Temporal lobe (tissue), 4 donors: ENCODE measurements at places on chromosomes 3 and 15. TPM values are rescaled to one million over a fixed set of nuclear protein-coding genes. Genes with fewer than 3 reads are reported as not detected.

The ROPN1 gene
- not detected for total RNA-seq

The OIP5 gene
- total RNA-seq: 1.5 TPM

The LAMB2 gene
- 56.3 TPM for total RNA-seq

The PRSS50 gene
- total RNA-seq: 0.25 TPM

The C2CD4B gene
- 1.2 TPM for total RNA-seq

The FMN1 gene
- total RNA-seq: 1.5 TPM

The CLRN1 gene
- total RNA-seq: not detected

The SELENOS gene
- 30.2 TPM for total RNA-seq

The TMEM41A gene
- total RNA-seq: 9.3 TPM

The PLA2G4D gene
- not detected for total RNA-seq

The SPATA12 gene
- total RNA-seq: not detected

The TMOD2 gene
- 208 TPM for total RNA-seq

The ANKRD63 gene
- total RNA-seq: 0.49 TPM

The SEMA5B gene
- total RNA-seq: 17.2 TPM

The IQCF5 gene
- total RNA-seq: not detected

The COLQ gene
- total RNA-seq: 1.7 TPM

The CEMIP gene
- total RNA-seq: 3.9 TPM

The SPINT1 gene
- 1.5 TPM for total RNA-seq

The SCAANT1 gene
- not detected for total RNA-seq

The PARL gene
- total RNA-seq: 17.7 TPM

The SNTN gene
- not detected for total RNA-seq

The PP2D1 gene
- not detected for total RNA-seq

The CCR9 gene
- not detected for total RNA-seq

The GNAT1 gene
- total RNA-seq: not detected

The CCRL2 gene
- total RNA-seq: 0.25 TPM
